A172 (cell line): ENCODE measurements at places on chromosomes 2 and 18.

DNA sequence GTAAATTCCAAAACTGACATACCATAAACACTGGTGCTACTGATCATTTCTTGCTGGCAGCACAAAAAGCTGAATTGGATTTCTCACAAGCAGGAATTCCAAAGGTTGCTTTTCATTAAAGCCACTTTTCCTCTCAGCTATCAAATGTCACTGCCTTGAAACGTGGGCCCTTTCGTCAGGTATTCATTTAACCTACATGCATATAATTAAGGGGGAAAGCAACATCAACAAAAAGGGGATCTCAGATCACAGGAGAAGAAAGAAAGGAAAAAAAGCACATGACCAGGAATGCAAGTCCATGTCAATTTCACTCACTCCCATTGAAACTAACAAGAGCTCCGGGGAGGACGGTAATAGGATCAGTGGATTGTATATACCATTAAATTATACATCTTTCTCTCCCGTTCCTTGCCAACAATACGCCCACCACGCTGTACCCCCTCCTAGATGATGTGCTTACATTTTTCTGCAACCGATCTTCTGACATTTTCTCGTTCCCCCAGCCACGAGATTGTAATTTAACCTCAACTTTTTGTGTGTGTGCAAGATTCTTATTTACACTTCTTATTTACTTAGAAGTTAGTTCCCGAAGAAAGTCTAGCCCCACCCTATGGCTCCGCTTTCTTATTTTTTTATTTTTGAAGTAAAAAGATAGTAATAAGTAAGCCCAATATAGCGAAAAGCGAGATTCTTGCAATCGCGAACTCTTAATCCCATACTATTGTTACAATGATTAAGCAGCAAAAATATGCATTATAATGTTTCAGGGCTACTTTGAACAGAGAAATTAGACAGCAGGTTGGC, 725 bp downstream of the FIGN start:
- DNase-seq, result peak; percentile 10

DNA sequence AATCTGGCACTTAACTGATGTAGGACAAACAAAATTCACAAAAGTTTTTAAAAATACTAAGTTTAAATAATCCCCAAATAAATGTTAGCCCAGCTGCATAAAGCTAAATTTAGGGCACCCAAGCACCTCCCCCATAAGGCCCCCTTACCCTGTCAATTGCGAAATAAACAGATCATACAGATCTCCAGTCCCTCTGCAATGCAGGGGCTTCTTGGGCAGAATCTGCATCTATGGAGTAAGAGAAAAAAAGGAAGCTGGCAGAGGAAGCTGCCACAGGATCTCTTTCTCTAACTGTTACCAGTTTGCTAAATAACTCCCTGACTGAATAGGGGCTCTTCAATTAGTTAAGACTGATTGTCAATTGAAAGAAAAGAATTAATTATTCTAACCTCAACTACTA, 117.7 kb downstream of the MEMO1 start:
- no peak for DNase-seq

GRCh38 chr2:108586116-108586515, 51.8 kb downstream of the LIMS1 start:
- DNase-seq, result no peak

- DNase-seq, result peak; percentile 49
These were observed 15.8 kb downstream of the GKN2 start for GRCh38 chr2:68936889-68937288.

DNA sequence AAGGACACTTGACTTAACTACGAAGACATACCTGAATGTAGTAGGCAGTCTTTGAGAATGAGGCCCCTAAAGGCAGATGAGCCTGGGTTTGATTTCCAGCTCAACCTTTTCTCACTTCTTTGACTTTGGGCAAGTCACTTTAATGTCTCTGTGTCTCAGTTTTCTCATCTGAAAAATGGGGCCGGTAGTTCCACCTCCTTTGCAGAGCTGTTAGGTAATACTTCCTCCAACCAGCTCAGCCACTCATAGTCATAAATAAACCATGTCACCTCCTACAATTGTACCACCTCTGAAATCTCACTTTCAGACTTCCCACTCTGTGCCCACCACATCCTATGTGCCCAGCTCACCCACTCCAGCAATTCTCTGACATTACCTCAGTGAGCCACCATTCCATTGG, 10.4 kb downstream of the ARHGAP25 start:
- no peak for DNase-seq

- peak; percentile 80 for DNase-seq
These were observed 105.9 kb downstream of the RBMS1 start for GRCh38 chr2:160387558-160388262.

DNA sequence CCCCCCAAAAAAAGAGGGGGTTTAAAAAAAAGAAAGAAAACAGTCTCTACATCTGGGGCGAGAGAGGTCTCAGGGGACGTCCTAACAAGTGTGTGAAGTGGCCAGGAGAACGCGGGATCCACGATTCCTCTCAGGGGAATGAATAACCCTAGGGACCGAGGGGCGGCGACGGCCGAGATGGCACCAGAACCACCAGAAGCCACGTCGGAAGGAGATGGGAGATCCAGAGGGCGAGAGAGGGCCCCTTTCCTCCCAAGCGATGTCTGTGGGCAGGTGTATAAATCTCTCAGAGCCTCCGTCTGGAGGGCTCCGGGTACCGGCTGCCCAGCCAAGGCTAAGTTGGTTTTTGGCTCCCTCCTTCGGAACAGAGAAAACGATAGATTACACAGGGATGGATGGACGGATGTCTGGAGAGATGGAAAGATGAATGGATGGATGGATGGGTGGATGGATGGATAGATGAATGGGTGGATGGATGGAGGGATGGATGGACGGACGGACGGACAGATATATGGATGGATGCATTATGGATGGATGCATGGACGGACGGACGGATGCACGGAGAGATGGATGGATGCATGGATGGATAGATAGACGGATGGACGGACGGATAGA, 1.7 kb downstream of the EPHA4 start:
- no peak for DNase-seq

- no peak for DNase-seq
These were observed 80.2 kb upstream of the GCFC2 start for GRCh38 chr2:75790814-75791467.

GRCh38 chr2:151063271-151063670, 198.4 kb downstream of the RBM43 start:
- DNase-seq, result peak; percentile 12

DNA sequence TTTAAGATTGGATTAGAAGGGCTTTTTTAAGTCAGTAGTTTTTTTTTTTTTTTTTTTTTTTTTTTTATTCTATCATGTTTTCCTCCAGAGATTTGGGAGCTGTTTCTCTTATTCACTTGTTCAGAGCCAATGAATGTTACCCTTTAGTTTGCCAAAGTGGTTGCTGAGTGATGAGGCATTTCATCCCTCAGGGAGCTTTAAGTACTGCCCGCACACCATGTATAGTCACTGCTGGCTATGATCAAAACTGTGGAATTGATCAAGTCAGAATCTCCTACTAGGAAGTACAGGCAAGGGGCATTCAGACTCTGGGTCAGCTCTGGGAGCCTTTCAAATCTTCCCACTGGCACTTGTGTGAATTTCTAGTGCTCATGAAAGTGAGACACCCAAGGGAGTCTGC, 201.6 kb downstream of the IKZF2 start:
- no peak for DNase-seq

GRCh38 chr18:61580046-61580445, 246.8 kb downstream of the CDH20 start:
- no peak for DNase-seq

DNA sequence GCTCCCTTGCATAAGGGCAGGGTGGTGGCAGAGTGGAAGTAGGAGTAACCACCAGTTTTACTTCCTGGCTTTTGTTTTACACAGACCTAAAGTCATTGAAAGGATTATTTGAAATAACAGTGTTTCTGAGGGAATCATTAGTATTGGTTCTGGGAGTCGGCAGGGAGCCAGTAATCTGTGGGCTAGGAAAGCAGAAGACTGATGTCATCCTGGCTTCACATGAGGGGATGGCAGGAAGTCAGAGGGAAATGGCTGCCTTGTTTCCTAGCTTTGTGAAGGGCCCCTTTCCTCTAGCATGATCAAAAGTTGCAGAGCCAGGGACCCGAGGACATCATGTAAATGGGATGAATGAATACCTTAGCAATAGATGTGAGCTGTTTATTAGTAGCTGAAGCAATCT, 792.6 kb downstream of the CPS1 start:
- DNase-seq, result no peak

DNA sequence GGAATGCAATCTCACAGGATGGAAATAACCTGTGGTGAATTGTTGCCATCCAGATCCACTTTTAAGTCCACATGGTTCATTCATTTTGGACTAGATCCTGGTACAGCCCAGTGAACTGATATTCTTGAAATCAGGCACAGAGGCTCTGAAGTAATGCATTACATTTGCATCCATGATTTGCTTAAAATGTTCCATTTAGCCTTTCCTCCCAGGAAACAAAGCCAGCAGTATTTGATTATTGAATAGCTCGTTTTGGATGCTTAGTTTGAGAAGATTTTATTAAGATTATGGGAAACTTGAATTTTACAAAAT, 995.8 kb upstream of the CDH2 start:
- no peak for DNase-seq

GRCh38 chr18:26719896-26720295, 145.6 kb downstream of the AQP4 start:
- no peak for DNase-seq

GRCh38 chr2:135256531-135257260, 204.6 kb downstream of the RAB3GAP1 start:
- DNase-seq, result no peak

GRCh38 chr2:25305775-25306174, 36.0 kb downstream of the DNMT3A start:
- no peak for DNase-seq

GRCh38 chr18:48742706-48743475, 204.1 kb downstream of the CTIF start:
- DNase-seq, result no peak

DNA sequence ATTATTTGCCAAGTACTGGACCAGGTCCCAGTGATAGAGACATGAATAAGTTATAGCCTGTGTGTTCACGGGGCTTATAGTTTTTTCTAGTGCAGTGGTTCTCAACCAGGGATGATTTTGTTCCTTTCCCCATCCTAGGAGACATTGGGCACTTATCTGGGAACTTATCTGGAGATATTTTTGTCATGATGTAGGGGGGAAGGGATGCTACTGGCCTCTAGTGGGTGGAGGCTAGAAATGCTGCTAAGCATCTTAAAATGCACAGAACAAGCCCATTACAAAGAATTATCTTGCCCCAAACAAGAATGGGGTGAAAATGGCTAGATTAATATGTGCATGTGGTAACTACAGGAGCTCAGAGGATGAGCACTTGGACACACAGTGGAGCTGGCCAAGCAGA, 75.2 kb downstream of the KLHL29 start:
- DNase-seq, result peak; percentile 32

GRCh38 chr2:193943406-193943960, 1713.5 kb upstream of the SLC39A10 start:
- DNase-seq, result no peak

DNA sequence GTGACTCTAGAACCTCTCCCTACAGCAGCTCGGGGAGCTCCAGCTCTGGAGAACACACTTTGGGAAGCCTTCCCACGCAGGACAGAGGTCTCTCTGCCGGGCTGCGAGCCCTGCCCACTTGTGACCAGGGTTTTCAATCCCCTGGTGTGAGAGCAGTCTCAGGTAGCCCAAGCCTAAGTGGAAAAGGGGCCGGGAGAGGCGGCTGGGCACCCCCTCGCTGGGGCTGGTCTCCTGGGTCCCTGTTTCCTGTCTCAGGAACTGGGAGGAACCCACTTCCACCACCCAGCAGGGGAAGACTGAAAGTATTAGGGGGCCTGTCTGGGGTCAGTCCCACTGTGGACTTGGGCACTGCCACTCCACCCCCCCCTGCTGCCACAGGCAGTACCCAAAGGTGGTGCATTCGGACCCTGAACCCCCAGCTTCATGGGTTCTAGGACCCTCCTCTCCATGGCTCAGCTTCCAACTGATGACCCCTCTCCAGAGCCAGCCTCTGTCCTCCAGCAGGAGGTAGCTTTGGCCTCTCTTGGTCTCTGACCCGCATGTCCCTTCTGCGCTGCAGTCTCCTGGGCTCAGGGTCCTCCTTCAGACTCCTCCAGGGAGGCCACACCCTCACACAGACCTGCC, 70.0 kb downstream of the RRM2 start:
- DNase-seq, result no peak
